ENCODE measurements at places on chromosomes 3 and 15.

- no peak for DNase-seq
Observed at GRCh38 chr3:127894481-127894880, 20.6 kb upstream of the KBTBD12 start.

- no peak for DNase-seq
Observed at GRCh38 chr3:189204167-189204866, 32.5 kb downstream of the TPRG1 start.

- no peak for DNase-seq
Observed at GRCh38 chr3:173688216-173688842, 290.8 kb downstream of the NLGN1 start.

DNA sequence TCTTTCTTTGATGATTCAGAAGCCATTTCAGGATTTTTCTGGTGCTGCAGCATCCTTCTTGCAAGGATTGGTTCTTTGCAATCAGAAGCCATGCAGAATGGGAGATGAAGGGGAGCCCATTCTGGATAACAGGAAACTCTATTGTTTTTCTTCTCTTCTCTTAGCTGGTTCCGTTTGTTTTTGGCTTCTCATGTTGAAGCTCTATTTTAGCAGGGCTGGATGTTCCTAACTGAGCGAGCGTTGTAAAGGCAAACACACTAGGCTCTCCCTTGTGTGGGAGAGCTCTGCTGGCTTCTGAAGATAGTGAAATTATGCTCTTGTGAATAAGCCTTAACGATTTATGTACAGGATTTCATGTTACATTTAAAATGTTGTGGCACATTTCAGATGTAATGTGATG lies 8.3 kb downstream of the CACNA1D start:
- no peak for DNase-seq

DNA sequence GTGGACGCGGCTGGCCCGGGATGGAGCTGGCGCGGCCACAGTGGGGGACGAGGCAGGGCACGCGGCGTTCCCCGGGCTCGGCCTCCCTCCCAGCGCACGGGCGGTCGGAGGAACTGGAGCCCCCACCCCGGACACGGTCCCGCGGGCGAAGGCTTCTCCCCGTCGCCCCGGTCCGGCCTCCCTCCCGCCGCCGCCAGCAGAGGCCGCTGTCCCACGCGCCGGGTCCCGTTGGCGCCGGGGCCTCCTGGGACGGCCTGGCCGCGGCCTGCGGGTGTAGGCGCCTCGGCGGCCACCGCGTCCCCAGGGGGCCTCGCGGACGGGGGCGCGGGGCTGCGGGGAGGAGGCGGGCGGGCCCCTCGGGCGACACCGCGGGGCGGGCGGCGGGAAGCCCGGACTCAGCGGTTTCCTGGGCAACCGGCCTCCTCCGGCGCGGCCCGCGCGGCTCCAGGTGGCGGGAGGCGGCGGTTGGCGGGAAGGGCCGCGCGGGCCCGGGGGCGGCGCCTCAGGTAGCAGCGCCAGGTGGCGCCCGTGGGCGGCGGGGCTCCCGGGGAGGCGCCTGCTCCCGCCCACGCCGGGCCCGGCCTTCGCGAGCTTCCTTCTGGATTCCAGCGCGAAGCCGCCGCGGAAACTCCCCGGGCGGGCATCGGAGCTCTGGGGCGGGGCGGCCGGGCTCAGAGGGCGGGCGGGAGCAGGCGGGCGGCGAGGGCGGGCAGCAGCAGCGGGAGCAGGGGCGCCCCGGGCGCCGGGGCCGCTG lies 26.7 kb downstream of the MELTF start:
- peak; percentile 66 for DNase-seq

DNA sequence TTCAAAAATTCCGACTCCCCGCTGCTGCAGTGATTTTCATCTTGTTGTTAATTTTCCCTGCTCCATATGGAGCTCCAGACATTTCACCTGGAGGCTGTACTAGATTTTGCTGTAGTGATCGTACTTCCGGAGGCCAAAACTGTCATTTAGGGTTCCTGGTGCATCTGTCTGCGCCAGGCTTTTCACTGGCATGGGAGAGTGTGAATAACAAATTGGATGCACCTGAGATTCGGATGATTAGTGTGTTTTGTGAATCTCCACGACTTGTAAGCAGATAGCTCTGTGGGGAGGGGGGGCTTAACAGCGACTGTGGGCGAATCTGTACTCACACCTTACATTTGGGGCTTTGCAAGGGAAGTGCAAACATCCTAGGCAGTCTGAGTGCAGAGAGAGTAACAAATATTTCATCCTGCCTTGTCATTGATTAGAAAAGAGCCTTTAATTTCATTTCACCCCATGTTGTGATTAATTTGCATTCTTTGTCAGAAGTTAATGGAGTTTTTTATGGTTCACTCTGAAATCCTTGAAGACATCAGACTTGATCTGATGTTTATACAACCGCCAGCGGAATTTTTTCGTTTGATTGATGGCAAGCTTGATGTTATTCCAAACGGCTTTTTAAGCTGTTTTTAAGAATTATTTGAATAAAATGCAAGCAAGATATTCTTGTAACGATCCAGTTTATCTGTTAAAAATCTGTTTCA lies 92.5 kb upstream of the SKOR1 start:
- no peak for DNase-seq

GRCh38 chr3:138300647-138301046 lies 29.0 kb downstream of the NME9 start:
- DNase-seq = no peak

- DNase-seq = no peak
Observed at GRCh38 chr3:125512135-125512920, 7.7 kb downstream of the SNX4 start.

- DNase-seq = no peak
Observed at GRCh38 chr15:79475306-79475705, 43.2 kb downstream of the MINAR1 start.

GRCh38 chr15:35161694-35162093 lies 76.6 kb upstream of the NANOGP8 start:
- DNase-seq = no peak

GRCh38 chr15:80819001-80819400 lies 39.8 kb downstream of the CEMIP start:
- no peak for DNase-seq

- DNase-seq = no peak
Observed at GRCh38 chr3:101926594-101927105, 77.3 kb downstream of the NFKBIZ start.

DNA sequence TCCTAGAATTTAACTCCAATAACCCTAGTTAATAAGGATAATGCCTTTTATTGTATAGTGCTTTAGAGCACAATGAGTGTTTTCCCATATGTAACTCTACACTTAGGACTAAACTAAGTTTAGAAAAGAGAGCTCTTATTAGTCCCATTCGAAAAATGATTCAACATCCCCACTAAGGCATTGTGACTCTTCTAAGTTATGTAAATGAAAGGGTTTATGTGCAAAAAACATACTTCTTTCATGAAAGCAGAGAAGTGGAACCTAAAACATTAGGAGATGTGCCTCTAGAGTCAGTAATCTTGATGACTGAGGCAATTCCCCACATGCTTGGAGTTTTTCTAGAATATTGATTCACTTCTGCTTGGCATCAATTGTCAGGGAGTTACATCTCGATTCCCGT lies 344.1 kb upstream of the ZNF717 start:
- DNase-seq = no peak

GRCh38 chr3:140809316-140809715 lies 131.5 kb downstream of the TRIM42 start:
- DNase-seq = no peak

DNA sequence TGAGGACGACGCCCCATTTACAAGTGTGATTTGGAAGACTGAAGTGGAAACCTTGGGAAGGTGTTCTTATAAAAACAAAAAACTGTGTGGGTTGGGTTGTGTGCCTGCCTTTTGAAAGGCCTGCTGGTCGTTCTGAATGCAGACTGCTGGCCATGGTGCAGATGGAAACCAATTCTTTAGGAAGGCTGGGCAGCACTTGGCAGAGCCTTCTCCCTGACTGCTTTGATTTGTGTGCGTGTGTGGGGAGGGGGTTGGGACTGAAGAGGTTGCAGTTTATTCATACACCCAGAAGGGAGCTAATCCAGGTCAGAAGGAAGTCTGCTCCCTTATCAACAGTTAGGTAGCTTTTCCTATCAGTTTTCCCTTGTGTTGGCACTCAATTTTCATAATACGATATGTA lies 288.7 kb downstream of the SOX2 start:
- no peak for DNase-seq

DNA sequence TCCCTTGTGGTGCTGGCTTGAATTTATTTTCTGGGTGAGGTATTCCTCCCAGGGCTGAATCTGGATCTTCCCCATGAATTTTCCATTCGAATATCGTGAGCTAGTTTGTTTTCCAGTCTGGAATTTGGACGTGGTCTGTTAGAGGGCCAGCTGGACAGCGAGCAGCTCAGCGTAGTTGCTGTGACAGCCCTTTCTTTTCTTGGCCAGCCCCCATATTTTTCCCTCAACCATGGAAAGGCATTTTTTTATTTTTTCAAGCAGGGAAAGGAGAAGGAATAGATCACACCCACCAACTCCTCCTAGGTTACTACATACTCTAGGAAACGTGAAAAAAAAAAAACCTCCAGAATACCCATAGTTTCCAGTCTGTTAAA lies 152.0 kb downstream of the KLHL25 start:
- no peak for DNase-seq

DNA sequence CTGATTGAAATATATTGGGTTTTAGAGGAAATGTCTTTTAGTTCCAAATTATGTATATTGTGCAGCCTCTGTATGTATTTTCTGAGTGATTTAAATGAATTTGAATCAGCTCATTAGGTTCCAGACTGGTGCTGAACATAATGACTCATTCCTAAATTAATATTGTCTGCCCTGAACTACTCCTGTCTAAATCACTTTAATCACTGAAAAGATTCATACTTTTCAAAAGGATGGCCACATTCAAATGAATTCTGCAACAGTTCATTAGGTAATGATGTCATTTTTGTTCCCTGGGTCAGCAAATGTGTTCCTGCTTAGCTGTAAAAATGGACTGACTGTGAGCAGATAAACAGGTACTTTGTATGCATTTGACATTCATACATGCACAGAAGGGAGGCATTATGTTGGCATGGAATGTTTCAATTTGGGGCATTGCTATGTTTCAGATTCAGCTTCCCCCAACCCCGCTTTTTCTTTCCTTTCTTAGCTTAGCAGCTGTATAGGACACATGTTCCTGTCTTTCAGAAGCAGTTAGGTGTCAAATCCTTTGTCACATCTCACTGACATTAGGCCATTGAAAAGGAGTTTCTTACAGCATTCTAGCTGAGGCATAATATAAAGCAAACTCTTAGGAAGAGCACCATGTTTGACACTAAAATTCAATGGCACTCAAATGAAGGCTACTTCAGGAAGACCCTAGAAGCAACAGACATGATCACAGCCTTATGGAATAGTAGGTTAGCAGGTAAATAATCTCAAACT lies 318.5 kb upstream of the ARPP21 start:
- DNase-seq = no peak

GRCh38 chr3:52350416-52350815 lies 34.3 kb downstream of the DNAH1 start:
- DNase-seq = no peak

- DNase-seq = no peak
Observed at GRCh38 chr3:183802989-183803388, 22.4 kb downstream of the MAP6D1 start.

DNA sequence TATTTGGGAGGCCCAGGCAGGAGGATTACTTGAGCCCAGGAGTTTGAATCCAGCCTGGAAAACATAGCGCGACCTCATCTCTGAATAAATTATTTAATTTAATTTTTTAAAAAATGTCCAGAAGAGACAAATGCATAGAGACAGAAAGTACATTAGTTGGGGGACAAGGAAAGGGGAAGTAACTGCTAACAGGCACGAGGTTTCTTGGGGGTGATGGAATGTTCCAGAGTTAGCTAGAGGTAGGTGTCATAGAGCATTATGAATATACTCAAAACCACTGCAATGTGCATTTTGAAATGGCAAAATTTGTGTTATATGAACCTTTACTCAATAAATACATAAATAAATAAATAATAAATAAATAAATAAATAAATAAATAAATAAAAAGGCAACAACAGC lies 31.7 kb upstream of the CYP11A1 start:
- no peak for DNase-seq

- no peak for DNase-seq
Observed at GRCh38 chr15:76343313-76343996, 6.9 kb downstream of the ISL2 start.

DNA sequence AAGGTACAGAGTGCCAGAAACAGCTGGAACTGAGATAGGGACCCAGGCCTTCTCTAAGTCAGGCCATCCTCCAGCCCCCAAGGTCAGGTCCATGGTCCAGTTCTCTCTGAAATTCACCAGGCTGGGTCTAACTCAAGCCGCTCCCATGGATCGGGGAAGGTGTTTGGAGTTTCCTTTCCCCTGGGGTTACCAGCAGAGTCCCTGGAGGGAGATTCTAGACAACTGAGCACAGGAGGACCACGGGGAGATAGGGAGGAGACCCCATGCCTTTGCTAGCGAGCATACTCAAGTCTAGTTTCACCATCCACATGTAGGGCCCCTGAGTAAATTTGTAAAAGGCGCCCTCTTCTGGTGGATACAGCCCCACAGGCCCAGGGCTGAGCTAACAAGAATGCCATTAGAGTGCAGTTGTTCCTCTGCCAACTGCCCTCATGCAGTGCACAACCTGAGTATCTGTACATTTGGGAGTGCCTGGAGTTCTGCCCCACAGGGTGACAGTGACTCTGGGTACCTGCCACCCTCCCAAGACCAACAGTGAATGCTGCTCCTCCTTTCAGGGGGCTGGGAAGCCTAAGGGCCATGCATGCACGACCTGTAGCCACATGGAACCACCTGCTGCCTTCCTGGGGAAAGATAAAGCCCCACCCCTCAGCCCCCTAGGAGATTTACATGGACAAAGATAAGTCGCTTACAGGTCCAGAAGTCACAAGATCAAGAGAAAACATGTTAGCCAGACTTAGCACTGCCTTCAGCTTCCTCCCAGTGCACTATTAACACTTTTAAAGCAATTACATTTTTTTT lies 89.0 kb downstream of the IQSEC1 start:
- DNase-seq = peak; percentile 33

- DNase-seq = no peak
Observed at GRCh38 chr3:132804498-132804897, 82.3 kb upstream of the NPHP3 start.

GRCh38 chr3:71057526-71057894 lies 526.0 kb downstream of the FOXP1 start:
- DNase-seq = no peak

GRCh38 chr3:105728771-105729312 lies 140.0 kb downstream of the CBLB start:
- no peak for DNase-seq

GRCh38 chr3:171199473-171199829 lies 172.9 kb upstream of the SLC2A2 start:
- DNase-seq = no peak

GRCh38 chr3:193984876-193985275 lies 151.1 kb upstream of the HES1 start:
- no peak for DNase-seq
